ENCODE measurements at places on chromosomes 4 and X.

GRCh38 chr4:1749370-1749769 lies 28.0 kb downstream of the TACC3 start:
- DNase-seq, result no peak

DNA sequence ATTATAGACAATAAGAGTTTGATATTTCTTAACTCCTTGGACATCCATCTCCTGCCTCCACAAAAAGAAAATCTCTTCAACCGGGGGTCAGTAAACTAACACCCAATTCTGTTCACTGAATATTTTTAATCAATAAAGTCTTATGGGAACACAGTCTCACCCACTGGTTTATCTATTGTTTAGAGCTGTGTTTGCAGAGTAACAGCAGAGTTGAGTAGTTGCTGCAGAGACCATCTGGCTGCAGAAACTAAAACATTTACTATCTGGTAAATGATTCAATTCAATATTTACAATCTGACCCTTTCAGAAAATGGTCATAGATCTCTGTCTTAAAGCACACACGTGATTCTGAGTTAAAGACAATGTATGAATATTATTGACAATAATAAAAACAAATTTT lies 94.0 kb downstream of the TMA16 start:
- DNase-seq, result no peak

- DNase-seq, result peak; percentile 74
Observed at GRCh38 chr4:6953751-6954380, 44.2 kb downstream of the TBC1D14 start.

DNA sequence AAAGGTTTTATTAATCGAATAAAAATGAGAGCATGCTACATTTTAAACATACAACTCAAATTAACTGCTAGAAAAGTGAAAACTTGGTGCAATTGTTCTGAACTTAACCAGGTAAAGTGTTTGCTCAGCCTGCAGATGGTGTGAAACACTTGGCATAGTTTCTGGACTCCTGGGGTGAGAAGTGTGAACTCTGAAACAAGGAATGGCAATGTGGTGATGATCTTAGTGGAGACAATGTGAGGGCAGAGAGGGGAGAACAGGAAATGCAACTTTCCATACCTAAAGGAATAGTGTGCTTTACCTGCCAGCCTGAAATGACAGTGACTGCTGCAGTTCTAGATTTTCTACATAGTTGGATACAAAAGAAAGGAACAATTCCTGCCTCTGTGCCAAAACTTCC lies 57.4 kb downstream of the CCSER1 start:
- no peak for DNase-seq

GRCh38 chr4:96227515-96227914 lies 387.6 kb downstream of the PDHA2 start:
- DNase-seq, result no peak

DNA sequence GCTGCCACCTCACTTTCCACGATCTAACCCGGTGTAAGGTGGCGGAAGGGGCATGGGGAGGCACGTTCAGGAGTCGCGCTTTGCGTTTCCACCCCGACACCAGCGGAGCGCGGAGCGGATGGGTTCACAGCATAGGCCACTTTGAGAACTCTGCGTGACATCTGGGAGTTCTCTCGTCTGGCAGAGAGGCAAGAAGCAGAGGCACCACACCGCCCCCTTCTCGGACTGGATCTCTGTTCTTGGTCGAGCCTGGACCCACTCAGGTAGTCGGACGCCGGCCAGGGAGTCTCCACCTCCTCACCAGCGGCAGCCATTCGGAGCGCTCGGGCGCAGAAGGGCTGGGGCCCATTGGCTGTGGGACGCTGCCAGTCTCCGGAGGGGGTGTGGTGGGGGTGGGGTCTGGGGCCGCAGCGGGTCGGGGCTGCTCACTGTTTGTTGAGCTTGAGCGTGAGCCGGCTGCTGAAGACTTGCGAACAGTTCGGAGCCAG lies at the start of gene DACH2:
DACH2 (plus strand) TSS at position 428 of the 488 bp plus-strand sequence.
- peak; percentile 79 for DNase-seq

- no peak for DNase-seq
Observed at GRCh38 chrX:103828529-103828928, 3.5 kb downstream of the RAB9B start.

DNA sequence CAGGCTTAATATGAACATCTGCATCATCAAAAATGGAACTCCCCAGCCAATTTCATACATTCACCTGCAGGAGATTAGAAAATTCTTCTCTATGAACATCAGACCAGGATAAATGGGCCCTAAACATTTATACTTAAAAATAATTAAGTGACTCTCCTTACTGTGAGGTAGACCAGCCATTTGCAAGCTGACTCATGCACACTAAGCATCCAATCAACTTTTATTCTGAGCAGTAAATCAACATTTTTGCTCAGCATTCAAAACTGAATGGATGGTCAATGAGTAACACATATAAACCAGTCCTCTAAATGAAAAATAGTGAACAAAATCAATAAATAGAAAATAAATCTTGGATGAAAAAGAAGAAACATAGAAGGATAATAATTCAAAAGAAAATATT lies 19.9 kb upstream of the PCDH10 start:
- DNase-seq, result peak; percentile 48

DNA sequence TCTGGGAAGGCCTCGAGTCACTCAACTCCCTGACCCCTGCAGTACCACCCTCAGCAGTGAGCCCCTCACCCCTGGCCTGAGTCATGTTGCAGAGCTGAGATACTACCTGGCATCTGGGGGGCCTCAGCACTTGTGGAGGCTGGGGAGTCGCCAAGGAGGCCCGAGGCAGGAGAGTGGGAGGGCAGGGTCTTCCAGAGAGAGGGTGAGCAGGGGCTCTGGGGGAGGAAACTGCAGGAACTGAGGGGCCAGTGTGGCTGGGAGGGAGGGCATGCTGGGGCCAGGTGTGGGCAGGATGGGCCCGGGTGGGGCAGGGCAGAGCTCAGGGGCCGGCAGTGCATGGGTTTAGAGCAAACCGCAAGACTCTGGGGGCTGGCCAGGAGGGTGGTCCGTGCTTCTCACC lies 59.7 kb downstream of the SORCS2 start:
- no peak for DNase-seq

DNA sequence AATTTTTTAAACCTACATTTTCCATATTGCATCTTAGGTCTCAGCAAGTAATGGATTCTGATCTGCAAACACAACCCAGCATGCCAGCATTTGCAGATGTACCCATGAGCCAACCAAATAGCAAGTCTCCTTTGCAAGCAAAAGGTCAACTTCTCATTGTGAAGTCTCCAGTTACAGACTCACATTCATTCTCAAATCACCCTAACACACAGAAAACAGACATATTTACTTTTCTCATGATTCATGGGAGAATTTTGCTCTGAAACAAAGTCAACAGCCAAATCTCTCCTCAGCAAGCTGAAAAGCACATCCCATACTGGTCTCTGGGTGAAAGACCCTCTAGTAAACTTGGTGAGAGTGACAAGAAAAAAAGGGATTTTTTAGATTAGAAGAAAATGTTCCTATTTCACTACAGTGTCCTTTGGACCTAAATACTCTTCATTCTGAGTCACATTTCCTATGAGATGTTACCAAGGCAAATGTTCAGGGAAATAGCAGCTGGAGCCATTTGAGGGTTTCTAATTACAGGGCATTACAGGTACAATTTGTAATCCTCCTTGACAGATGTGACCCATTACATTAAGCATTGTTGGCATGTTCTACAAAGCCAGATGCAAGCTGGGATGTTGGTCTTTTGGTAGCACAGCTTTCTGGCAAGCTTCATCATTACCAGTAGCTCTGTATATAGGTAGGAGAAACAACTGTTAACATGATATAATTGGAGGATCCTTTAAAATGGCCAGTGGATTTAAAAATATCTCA lies 383.3 kb downstream of the SMARCA1 start:
- peak; percentile 9 for DNase-seq

DNA sequence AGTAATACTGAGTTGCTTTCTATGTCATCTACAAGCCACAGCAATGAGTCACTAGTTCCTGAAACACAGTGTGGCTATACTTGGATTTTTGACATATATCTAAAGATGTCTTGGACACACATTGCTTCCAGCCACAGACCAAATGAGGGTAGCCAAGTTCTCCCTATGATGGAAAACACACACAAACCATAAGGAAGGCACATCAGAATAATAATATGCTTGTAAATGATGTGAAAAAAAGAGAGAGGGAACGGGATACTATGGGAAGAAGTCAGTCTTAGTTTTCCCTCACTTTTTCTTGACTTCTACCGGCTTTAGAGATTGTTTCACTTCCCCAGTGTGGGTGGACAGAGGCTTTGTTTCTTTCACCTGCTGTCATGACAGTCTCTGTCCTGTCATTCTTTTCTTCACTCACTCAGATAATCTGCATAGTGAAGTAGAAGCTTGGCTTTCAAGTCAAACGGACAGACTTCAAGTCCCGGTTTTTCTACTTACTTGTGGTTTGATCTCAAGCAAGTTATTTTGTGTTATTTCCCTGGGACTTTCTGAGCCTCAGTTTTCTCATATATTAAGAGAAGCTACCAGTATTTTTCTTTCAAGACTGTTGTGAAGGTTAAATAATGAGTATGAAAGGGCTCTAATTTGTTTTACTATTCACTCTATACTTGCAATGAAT lies 34.7 kb downstream of the P2RY10 start:
- DNase-seq, result no peak

GRCh38 chrX:66000628-66001272 lies 39.1 kb downstream of the VSIG4 start:
- no peak for DNase-seq

DNA sequence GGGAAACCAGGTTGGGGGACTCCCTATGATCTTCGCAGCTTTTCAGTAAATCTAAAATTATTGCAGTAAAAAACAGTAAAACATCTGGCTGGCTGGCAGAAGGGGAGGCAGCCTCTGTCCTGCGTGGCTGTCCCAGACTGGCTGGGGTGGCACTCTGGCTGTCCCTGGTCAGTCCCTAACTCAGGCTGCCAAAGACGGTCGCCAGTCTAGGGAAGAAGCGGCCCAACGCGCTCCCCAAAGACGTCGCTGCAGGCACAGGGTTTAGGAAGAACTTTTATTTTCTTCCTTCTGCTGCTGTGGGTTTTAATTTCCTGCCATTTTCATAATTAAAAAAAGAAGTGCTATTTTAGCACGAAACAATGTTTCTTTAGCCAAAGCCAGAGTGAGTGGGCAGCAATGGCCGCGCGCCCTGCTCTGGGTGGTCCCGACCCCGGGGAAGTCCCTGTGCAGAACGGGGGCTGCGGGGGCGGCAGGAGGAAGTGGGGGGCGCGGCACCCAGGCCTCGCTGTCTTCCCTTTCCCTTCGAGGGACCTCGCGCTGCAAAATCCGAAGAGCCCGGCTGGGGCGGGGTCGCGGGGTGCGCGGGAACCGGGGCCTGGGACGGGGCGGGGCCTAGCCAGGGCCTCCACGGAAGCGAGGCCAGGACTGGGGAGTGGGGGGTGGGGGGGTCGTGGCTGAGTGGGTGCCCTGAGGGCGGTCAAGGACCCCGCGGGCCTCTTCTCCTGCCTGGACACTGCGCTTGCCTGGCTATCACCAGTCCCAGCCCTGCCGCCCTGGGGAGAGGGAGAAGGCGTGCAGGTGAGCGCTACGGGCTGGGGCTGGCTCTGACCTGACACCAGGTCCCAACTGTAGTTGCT lies 6.3 kb upstream of the LETM1 start:
- DNase-seq, result no peak

DNA sequence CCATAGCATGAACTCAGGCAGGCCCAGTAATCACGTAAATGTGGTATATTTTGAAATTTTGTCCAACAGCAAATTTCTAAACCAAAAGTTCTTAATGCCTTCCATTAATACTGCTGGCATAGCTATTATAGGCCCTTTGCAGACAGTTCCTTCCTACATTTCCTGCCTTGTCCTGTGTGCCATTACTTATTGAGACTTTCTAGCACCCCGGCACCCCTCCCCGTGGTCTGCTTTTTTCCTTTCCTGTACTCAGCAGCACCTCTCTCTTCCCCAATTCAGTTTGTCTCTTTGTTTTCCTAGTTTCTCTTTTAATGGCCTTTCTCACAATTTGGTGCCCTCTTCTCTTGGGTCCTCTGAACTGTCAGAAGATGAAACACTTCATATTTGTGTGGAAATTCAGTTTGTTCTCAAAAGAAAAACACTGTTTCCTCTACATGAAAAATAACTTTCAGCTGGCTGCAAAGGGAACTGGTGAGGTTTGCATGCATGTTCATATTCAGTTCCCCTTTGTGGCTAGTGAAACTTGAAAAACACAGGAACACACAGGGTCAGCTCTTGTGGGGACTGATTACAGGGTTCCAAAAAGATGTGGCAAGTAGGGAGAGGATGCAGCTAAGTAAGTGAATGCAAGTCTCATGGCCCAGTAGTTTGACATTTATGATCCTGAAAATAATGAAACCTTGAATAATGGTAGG lies 17.1 kb downstream of the GPR34 start:
- DNase-seq, result no peak

GRCh38 chrX:30627818-30628652 lies 25.2 kb upstream of the GK start:
- DNase-seq, result no peak

DNA sequence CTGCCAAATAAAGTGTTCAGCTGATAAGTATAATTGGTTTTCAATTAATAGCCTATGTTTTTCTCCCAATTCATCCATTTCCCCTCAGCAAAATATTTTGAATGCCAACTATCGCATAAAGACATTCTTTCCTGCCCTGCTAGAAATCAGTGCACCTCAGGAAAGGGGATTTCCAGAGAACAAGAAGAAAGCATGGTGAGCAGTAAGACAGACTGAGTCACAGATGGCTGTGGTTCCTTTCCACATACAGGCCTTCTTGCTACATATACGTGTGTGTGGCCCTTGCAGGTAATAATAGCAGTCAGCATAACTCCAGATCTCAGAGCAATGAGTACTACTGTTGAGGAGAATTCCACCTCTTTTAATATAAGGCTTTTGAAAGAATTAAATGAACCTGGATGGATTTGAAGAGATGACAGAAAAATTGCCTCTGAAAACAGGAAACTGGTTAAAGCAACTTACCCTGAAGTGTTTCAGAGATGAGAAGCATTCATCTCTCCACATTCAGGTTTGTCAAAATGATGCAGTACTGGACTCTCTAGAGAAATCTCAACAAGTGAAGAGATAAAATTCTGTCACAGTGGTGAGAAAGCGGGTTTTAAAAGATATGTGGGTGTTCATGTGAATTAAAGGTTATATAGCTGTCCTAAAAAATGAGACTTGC lies 13.6 kb downstream of the GASK1B start:
- DNase-seq, result peak; percentile 89

DNA sequence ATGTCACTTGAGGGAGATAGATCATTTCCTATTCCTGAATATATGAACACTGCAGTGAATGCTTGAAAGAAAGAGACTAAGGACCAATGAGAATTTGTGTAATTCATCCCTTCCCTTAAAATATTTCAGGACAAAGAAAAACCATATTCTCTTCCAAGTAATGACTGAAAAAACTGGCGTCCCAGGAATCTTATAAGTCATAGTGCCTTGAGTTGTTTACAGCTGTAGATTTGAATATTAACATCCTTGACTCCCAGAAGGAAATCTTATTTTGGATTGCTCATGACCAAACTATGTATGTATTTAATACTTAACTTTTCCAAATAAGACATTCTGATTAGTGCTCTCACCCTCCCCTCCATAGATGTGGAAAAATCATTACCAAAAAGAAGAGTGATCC lies 55.5 kb downstream of the CLDN22 start:
- DNase-seq, result peak; percentile 61

DNA sequence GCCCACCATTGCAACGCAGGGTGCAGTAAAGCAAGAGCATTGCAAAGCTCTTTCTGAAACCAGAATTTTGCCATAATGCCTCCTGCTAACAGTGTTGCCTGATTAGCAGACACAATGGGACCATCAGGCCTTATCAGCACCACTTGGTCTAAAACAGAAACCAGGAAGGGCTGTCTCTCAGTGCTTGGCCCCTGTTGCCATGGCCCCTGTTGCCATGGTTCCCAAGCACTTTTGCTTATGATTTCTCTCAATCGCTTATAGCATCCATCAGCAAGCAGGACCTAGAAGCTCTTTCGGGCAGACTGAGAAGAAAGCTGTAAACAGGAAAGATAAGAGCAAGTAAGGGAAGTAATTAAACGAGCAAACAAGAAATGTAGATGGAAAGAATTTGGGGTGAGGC lies 36.8 kb downstream of the RTL5 start:
- peak; percentile 22 for DNase-seq
